ENCODE measurements at places on chromosomes 7 and 10.
A peak's percentile ranks its signal among the peaks of the same experiment; 100 is the strongest.

GRCh38 chr7:82615527-82615926 lies 171.9 kb upstream of the CACNA2D1 start:
- no peaks in the 10 kb centered on the region for H3K27me3 ChIP-seq
- no peaks in the 10 kb centered on the region for H3K4me1 ChIP-seq
- DNase-seq = no peak
- no peaks in the 10 kb centered on the region for H3K36me3 ChIP-seq

GRCh38 chr7:83414947-83415346 lies 234.0 kb downstream of the SEMA3E start:
- no peak overlapping the region for H3K27ac ChIP-seq
- H3K4me3 ChIP-seq = no peak overlapping the region
- DNase-seq = no peak
- H3K27me3 ChIP-seq = no peaks in the 10 kb centered on the region
- H3K36me3 ChIP-seq = no peaks in the 10 kb centered on the region

DNA sequence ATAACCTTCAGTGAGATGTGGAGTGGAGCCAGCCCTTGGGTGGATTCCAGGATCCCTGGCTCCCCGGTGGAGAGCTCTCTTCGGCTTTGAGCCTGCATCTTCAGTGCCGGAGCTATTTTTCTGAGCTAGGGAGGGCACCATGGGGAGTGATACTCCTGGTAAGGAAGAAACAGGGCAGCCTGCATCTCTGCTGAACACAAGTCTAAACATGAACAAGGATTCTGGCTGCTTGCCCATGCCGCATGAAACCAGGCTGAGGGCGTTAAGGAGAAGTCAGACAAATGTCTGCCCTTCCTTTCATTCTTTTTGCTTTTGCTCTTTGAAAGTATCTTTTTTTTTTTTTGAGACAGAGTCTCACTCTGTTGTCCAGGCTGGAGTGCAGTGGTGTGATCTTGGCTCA lies 60.4 kb downstream of the EVX1 start:
- no peaks in the 10 kb centered on the region for H3K4me1 ChIP-seq
- peaks cover 8% of the 10 kb centered on the region for H3K27me3 ChIP-seq
- H3K27ac ChIP-seq = no peak overlapping the region

- H3K4me3 ChIP-seq = no peak overlapping the region
- H3K27ac ChIP-seq = peak overlapping the region; percentile 5
- H3K4me1 ChIP-seq = peaks cover 26% of the 10 kb centered on the region
- no peak for DNase-seq
- H3K36me3 ChIP-seq = peaks cover 57% of the 10 kb centered on the region
These were observed 22.6 kb downstream of the CSGALNACT2 start for GRCh38 chr10:43160921-43161255.

GRCh38 chr10:110711382-110711781 lies 67.2 kb downstream of the RBM20 start:
- H3K27me3 ChIP-seq = peaks cover 25% of the 10 kb centered on the region
- H3K36me3 ChIP-seq = no peaks in the 10 kb centered on the region
- DNase-seq = no peak
- H3K4me1 ChIP-seq = no peaks in the 10 kb centered on the region
- no peak overlapping the region for H3K27ac ChIP-seq

Measured in activated naive CD4-positive, alpha-beta T cell treated with anti-CD3 and anti-CD28 coated beads, Interleukin-2, amount 10 ng/mL, durations not matched to agents 7 days and 5 days (primary cell).